ENCODE measurements at places on chromosomes 6 and 20.
A peak's percentile ranks its signal among the peaks of the same experiment; 100 is the strongest.

DNA sequence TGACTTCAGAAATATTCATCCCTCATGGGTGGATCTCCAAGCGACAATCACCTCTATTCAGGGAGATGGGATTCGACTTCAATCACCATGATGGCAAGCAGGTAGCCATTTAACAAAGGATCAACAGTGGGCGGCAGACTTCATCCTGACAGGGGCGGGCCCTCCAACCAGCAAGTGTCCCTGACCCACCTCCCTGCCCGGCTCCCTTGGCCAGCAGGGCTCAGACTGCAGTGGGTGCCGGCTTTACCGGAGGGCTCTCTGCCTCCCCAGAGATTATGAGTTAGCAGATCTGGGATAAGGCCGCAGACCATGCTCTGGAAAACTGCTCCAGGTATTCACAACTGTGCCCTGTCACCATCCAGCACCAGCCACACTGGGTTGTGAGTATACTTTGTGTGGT lies 39.4 kb downstream of the PPP1R3G start:
- no peak for DNase-seq

- DNase-seq = no peak
Observed at GRCh38 chr20:51583499-51583898, 41.0 kb upstream of the NFATC2 start.

- no peak for DNase-seq
Observed at GRCh38 chr6:53585208-53585900, 40.5 kb upstream of the GCLC start.

- no peak for DNase-seq
Observed at GRCh38 chr6:106750946-106751345, 121.6 kb downstream of the QRSL1 start.

DNA sequence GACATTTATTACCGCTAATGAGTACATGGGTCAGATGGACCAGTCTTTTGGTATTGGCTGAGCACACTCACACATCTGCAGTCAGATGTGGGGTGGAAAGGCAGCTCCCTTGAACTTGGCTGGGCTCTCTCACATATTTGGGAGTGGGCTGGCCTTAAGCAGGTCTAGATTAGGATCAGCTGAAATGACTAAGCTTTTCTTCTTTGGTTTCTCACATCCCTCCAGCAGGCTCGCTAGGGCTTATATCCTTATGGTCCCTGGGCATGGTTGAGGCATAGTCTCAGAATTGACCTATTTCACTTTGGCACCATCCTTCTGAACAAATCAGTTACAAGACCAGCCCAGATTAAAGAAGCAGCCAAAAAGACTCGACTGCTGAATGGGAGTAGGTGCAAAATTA lies 14.4 kb upstream of the PLCB1 start:
- no peak for DNase-seq

GRCh38 chr20:63530788-63531160 lies 6.4 kb downstream of the PTK6 start:
- peak; percentile 39 for DNase-seq

DNA sequence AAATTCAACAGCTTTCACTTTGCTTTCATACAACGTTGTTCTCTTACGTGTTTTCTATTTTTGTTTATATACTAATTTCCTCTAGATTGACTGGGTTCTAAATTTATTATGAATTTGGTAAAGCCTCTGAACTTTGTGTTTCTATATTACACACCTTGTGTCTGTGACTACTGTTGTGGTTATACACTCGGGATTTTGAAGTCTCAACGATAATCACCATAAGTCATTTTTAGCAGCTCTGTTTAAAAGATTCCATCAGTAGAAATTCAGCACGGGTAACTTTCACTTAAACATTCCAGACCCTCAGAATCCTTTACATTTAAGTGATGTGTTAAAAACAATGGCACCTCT lies 31.8 kb upstream of the HBS1L start:
- no peak for DNase-seq

DNA sequence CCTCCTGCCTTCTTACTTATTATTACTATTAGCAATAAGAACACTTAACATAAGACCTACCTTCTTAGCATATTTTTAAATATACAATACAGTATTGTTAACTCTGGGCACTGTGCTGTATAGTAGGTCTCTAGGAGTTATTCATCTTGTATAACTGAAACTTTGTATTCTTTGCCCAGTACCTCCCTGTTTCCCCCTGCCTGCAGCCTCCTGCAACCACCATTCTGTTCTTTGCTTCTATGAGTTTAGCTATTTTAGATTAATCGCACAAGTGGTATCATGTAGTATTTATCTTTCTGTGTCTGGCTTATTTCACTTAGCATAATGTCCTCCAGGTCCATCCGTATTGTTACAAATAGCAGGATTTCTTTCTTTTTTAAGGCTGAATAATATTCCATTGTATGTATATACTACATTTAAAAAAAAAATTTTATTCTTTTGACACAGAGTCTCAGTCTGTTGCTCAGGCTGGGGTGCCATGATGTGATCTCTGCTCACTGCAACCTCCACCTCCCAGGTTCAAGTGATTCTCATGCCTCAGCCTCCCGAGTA lies 4.4 kb downstream of the C6orf89 start:
- DNase-seq = no peak

- DNase-seq = no peak
Observed at GRCh38 chr6:35553315-35553714, 40.6 kb upstream of the TULP1 start.

DNA sequence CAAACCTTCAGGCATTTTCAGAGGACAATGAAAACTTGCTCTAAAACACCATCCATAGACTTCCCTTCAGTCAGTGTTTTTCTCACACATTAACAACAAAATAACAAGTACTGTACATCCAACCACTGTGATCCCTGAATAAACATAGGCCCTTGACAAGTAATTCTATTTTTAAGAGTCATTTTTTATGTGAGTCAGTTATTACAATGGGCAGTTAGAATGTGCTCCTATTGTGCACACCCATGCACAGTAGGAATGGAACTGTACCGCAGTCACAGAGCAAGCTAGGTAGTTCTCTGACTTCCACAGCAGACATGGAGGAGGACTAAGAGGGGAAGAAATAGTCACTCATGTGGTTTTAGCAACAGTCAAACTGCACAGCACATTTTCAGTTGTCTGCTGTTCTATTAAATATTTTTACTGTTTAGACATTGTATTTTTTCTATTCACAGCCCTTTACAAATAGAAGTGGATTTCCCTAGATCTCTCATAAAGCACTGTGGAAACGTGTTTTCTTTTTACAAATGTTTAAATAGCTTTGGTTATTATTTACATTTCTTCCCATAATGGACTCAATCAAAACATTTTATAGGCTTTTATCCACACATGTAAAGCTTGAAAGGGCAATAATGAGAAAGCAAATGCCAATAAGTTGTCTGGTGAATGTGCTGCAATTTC lies 100.4 kb downstream of the JAG1 start:
- DNase-seq = no peak

DNA sequence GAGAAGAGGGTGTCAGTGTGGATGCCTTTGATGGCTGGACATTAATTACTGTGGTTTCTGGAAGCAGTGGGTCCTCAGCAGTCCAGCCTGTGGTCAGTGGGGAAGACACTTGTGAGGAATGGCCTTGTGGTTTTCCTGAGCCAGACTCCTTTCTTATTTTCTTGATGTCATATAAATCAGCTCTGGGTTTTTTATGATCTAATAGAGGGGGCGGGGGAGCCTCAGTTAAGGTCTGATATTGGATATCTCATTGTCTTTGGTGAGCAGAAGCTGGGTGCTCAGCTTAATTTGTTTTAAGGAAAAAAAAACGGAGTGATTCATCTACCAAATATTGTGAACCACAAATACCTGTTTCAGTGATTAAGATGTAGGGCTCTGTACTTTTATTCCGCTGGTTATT lies 62.1 kb downstream of the OTOR start:
- no peak for DNase-seq

GRCh38 chr20:62227591-62227976 lies 7.5 kb upstream of the HRH3 start:
- no peak for DNase-seq

DNA sequence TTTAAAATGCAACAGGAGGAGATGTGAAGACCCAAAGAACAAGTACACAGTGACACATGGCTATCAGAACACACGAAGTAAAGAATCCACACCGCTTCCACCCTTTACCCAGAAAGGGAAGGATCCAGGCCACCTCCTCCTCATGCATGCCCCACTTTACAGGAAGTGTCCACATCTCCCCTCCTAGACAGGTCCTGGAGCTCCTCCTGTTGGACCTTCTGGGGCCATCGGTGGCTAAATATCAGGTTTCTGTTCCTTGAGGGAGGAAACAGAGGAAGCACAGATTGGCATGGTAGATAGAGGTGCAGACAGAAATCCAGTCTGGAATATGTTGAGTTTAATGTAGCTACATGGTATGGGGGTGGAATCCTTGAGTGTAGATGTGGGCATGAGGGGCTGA lies 10.9 kb downstream of the NINL start:
- DNase-seq = no peak

DNA sequence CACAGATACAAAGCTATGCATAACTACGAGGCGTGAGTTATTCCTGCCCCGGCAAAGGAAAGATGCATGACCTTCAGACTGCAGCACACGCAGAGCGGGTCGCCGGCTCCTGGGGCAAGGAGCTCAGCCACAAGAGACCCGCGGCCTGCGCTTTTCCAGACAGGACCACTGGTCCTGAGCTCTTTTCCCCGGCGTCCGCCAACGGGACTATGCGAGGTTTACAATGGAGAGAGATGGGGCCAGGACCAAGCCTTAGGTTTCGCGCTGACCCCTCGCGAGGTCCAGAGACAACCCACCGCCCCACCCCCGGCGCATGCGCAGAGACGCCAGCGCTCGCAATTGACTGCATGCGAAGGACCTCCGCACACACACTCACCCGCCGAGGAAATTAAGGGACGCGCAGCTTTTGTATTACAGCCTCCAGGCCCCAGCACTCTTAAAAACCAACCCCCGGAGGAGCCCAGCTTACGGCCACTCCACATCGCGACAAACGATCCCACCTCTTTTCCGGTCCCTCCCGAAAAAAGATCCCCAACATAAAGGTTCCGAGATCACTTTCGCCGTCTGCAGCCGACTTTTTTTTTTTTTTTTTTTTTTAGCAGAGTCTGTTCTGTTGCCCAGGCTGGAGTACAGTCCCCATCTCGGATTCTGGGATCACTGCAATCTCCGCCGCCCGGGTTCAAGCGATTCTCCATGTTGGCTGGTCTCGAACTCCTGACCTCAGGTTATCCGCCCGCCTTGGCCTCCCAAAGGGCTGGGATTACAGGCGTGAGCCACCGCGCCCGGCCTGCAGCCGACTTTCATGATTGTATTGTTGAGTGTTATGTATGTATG lies at the start of gene COQ3:
Gene COQ3, minus strand, starts transcription at position 498 of the 834 bp plus-strand sequence. Its CDS starts 16 bp downstream, at position 482.
- peak; percentile 90 for DNase-seq

DNA sequence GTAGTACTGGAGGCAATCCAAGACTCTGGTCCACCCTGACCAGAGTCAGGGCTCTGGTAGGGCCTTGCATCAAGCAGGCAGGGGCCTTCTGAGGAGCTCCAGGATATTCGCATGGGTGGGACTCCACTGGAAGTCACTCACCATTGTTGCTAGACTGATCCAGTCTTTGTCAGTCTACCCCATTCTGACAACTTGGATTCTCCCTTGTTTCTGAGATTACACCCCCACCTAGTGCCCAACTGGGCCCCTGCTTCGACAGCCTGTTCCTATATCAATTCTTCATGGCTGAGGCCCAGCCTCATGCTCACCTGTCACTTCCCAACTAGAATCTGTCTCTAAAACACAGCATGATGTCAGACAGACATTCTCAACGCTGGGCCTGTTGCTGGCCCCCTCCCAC lies 5.2 kb downstream of the SLC35D3 start:
- no peak for DNase-seq

- no peak for DNase-seq
Observed at GRCh38 chr6:150877928-150878327, 12.4 kb downstream of the MTHFD1L start.

- no peak for DNase-seq
Observed at GRCh38 chr6:57116776-57117175, 26.8 kb downstream of the ZNF451 start.

DNA sequence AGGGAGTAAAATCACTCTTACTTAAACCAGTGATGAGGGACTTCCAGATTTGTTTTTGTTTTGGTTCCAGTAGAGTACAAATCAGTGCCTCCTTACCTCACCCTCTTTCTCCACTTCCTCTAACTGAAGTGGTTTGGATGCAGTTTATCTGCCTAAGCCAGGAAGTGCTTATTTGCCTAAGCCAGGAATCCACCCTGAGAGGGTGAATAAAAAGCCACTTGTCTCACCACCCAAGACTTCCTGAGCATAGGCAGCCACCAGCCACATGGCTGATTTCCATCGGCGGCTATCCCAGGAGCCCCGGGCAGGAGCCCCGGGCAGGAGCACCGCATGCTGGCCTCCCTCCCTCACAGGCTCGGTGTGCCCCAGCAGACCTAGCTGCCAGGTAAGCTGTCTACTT lies 12.0 kb downstream of the LRP11 start:
- DNase-seq = no peak

DNA sequence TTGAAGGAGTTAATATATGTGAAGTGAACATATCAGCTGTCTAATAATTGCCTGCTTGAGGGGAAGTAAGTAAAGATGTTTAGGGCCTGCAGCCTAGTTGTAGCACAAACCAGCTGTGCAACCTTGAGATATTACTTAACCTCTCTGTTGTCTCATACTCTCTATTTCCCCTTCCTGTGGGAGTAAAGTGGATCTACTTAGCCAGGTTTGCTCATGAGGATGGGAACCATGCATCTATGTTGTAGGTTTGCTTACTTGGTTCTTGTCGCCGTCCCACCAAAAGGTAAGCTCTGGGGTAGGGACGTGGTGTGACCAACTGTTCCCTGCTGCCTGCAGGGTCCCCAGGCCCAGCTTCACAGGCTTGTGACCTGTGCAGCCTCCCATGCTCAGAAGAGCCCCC lies 362.7 kb upstream of the SULF2 start:
- no peak for DNase-seq

GRCh38 chr6:7138921-7139358 lies 31.2 kb downstream of the RREB1 start:
- no peak for DNase-seq

- no peak for DNase-seq
Observed at GRCh38 chr20:37251825-37252477, 9.7 kb downstream of the GHRH start.

GRCh38 chr6:47631797-47632196 lies 66.6 kb upstream of the ADGRF4 start:
- no peak for DNase-seq

GRCh38 chr6:26241033-26241895 lies 123.7 kb upstream of the BTN3A2 start:
- DNase-seq = peak; percentile 65

All from right forelimb (tissue), 1 donor.